ENCODE measurements at places on chromosomes 4 and X.

GRCh38 chr4:144338148-144338547 is 197.6 kb upstream of the GYPA start:
- no peak for DNase-seq

DNA sequence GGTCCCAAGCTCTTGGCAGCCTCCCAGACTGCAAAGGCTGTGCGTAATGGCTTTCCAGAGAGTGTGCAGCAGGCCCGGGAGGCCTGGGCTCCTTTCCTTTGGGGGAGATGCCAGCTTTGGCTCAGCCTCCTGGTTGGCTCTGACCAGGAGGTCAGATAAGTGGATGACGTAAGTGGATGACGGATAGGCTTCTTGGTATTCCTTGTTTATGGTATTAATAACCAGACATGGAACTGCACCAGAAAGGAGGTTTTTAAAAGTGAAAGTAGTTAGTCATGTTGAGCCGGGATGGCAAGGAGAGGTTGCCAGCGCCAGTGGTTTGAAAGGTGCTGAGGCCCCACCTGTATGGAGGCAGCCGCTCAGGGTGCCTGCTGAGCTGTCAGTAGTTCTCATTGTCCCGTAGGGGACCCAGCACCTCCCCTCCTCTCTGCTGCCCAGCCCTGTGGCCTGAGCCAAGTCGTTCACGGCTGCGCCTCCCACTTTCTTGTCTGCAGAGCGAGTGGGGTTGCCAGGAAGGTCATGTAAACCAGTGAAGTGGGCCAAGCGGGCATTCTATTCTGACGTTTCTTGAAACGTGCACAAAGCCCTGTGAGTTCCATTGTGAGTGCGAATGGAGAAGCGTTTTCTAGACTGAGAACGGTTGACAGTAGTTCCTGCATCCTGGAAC is 28.7 kb upstream of the STOX2 start:
- no peak for DNase-seq

GRCh38 chrX:12423346-12423745 is 285.1 kb downstream of the FRMPD4 start:
- DNase-seq, result no peak

DNA sequence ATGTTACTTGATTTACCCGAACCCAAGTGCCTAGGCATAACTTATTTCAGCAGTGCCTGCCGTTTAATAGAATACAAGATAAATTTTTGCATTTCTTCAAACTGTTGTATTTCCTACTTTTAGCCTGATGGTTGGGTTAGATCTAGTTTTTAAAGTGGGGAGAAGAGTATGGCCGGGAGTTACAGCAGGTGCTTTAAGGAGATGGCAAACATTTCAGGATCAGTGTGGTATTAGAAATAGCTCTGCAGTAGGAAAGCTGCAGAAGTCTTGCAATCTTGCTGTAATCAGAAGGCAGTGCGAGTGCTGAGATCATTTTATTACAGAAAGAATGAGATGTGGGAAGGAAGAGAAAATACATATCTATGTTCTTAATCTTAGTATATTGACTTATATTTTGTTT is 977.8 kb upstream of the TENM3 start:
- no peak for DNase-seq

DNA sequence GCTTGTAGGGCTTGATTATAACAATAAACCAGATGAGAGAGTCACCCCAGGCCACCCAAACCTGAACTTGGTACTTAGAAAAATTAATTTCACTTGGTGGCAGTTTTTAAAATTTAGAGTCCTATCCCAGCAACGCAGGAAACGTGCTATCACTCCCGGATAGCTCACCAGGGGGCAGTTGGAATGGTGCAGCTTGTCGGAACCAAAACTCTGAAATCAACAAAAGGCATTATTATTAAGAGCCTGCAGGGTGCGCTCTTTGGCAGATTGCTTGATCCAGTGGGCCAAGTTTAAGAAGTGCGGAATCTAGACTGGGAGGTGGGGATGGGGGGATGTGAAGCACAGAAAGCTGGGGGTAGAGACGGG is 2.4 kb downstream of the FRAS1 start:
- DNase-seq, result peak; percentile 22

GRCh38 chr4:67332627-67333026 is 212.7 kb downstream of the CENPC start:
- DNase-seq, result no peak

GRCh38 chr4:147594107-147594506 is 23.1 kb upstream of the TMEM184C start:
- DNase-seq, result no peak

DNA sequence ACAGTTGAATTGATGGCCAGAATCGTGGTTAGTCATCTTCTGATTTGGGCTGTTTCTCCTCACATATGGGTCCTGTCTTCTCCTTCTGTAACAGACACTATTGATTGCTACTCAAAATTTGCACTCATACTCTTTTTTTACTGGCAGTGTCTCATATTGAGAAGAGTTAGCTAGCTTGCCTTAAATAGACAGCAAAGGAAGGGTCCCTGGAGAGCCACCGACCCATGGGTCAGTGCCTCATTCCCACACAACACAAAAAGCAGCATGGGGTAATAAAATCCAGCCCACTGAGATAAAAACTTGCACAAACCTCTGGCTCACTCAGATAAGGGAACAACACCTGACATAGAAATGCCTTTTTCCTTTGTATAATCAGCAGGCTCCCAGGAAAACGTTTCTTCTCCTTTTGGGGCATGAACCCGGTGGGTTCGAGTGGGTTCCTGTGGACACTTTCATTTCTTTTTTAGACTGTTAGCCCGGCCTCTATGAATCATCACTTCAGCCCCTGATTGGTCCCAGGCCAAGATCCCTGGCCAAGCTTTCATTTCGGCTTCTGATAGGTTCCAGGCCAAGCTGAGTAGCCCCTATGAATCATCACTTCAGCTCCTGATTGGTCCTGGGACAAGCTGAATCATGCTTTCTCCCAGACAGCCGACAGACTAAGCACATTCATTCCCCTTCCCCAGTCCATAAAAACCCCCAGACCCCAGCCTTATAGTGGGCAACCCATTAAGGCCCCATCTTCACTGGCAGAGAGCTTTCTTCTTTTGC is 408.1 kb downstream of the DCAF12L2 start:
- DNase-seq, result no peak

DNA sequence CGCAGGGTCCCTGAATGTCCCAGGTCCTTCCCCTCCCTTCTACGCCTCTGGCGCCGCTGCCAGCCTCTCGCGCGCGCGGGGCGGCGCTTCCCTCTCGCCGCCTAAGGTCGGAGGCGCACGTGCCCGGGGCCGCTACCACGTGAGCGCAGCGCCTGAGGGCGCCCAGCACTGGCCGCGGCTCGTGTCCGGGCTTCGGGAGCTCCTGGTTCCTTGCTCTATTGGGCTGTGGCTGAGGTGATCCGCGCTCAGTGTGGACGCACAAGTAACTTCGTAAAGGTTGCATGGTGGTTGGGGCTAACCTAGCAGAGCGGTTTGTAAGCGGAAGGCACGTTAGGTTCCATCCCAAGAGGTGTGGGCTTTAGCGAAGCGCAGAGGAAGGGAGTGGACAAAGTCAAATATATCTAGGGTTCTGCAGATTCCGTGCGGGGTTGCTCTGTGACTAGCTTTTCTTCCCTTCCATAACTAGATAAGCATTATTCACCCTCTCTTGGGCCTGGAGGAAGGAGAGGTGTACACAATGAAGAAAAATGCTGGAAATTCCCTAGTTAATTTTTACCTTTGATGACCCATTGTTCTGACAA is 1.8 kb downstream of the TLL1 start:
- no peak for DNase-seq

DNA sequence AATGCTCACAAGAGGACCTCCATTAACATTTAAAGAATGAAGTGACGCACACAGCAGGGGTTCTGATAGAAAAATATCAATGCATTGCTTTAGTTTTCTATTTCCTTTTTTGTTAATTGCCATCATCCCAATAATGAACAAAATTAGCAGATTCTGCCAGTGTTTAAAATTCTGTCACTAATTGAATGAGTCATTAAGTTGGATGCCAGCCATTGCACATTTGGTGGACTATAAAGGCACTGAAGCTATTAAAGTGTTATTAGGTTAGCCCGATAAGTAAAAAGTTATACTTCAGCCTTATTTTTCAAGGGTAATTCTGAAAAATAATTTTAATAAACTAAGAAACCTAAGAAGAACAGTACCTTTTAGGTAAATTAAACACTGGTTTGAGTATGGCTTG is 53.1 kb downstream of the MAP3K15 start:
- no peak for DNase-seq

DNA sequence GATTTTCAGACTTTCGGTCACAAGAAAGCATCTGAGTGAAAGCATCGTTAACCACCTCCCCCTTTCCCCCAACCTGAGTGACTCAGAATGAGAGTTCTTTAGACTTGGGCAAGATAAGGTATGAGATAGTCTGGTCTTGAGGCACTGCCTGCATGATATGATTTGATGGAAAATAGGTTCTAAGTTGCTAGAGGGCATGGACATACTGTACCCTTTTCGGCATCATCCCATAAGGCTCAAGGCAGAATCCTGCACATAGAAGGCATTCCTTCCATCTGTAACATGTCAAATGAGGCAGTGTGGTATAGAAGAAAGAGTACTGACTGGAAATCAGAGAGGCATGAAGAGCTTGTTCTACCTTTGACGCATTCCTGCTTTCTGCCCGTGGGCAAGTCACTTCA is 16.8 kb upstream of the AMOT start:
- DNase-seq, result no peak

DNA sequence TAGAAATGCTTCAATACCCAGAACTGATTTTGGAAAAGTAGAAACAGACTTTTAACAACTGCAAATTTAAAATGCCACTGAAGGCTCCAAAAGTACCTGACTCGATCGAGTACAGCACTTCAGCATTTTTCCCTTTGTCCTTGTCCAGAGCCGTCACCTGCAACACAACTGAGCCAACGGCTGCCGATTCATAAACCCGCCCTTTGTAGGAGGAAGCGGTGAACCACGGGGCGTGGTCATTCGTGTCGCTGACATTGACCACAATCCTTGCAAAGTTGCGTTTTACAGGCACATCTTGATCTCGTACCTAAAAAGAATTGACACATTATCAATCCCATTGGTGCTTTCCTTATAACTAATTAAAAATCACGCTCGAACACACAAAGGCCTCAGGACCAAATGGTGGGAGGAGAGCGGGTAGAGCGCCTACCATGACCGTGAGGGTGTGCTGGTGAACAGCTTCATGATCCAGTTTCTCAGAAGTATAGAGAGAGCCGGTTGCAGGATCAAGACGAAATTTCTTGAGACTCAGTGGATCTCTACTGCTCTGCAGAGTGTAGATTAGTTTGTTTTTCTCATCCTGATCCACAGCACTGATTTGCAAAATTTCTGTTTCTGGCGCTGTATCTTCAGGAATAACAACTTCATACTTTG is 72.8 kb upstream of the MTNR1A start:
- DNase-seq, result peak; percentile 3

- no peak for DNase-seq
These were observed 74.4 kb downstream of the RPS3A start for GRCh38 chr4:151173871-151174270.

GRCh38 chr4:1348014-1348513 is 1.1 kb downstream of the UVSSA start:
- DNase-seq, result no peak

DNA sequence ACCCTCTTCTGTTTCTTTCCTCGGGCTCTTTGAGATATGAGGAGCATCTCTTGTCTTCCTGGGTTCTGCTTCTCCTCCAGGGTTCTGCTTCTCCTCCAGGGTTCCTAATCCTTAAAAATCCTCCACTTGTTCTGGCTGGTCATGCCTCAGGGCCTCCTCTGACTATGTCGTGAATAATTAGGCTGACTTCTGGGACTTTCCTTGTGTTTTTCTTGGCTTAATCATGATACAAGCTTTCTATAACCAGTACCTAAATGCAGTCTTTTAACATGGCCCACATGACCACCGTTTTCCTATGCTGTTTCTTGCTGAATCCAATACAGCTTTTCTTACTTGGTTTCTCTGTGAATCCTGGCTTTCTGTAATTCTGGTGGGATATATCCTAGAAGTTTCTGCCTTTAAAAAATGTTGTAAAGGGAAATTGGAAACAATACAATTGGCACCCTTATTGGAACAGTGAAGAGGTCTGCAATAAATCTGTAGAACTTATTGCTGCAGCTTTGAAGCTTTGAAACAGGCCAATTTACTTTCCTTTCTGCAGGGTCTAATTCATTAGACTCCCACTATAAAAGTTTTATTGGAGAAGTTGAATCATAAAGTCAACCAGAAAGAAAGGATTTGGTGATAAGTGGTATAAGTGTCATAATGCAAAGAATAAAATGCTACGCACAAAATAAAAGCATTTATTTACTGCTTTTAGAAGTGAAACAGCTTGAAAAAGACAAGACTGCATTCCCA is 213.1 kb downstream of the UGT8 start:
- no peak for DNase-seq

GRCh38 chr4:108683479-108683878 is 33.1 kb downstream of the OSTC start:
- no peak for DNase-seq

DNA sequence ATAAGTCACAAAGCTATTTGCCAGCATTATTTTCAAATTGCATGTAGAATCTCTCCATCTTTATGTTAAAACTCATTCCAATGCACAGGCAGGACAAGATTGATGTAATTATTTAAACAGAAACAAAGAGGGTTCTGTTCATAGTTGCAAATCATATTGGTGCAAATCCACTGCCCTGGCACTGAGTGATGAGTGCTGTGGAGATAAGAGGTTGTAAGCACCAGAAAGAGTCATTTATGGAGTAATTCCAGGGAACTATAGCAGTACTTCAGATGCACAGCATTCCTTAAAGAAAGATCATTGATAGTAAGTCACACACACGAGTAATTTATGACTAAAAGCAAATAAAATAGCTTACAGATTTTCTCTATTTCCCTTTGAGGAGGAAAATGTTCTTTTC is 337.7 kb upstream of the CTSO start:
- no peak for DNase-seq
